Hepatocyte (in vitro differentiated cells): ENCODE measurements at places on chromosomes 6 and 20. TPM values are rescaled to one million over a fixed set of nuclear protein-coding genes. Genes with fewer than 3 reads are reported as not detected.
A peak's percentile ranks its signal among the peaks of the same experiment; 100 is the strongest.

- H3K27ac ChIP-seq, result no peak overlapping the region
- no peak overlapping the region for H3K4me3 ChIP-seq
- no peaks in the 10 kb centered on the region for H3K4me1 ChIP-seq
- H3K27me3 ChIP-seq, result no peaks in the 10 kb centered on the region
These were observed 58.4 kb downstream of the GJA10 start for GRCh38 chr6:89952686-89953085.

GRCh38 chr6:113168057-113168456 lies 689.1 kb upstream of the MARCKS start:
- no peak overlapping the region for H3K4me3 ChIP-seq
- H3K4me1 ChIP-seq, result no peaks in the 10 kb centered on the region
- H3K27ac ChIP-seq, result no peak overlapping the region
- no peak for DNase-seq

GRCh38 chr6:15375638-15376290 lies 129.9 kb downstream of the JARID2 start:
- no peak overlapping the region for H3K27ac ChIP-seq
- no peak overlapping the region for H3K4me3 ChIP-seq
- no peaks in the 10 kb centered on the region for H3K27me3 ChIP-seq
- no peaks in the 10 kb centered on the region for H3K36me3 ChIP-seq
- H3K4me1 ChIP-seq, result no peaks in the 10 kb centered on the region
- no peak for DNase-seq

- H3K4me1 ChIP-seq, result peaks cover 11% of the 10 kb centered on the region
- no peaks in the 10 kb centered on the region for H3K27me3 ChIP-seq
- H3K4me3 ChIP-seq, result no peak overlapping the region
- peak overlapping the region; percentile 67 for H3K27ac ChIP-seq
- no peaks in the 10 kb centered on the region for H3K36me3 ChIP-seq
- no peak for DNase-seq
These were observed 104.4 kb downstream of the TOX2 start for GRCh38 chr20:44018942-44019637.

GRCh38 chr6:55049866-55050265 lies 124.4 kb upstream of the HCRTR2 start:
- H3K4me1 ChIP-seq, result no peaks in the 10 kb centered on the region
- H3K27me3 ChIP-seq, result no peaks in the 10 kb centered on the region
- no peak overlapping the region for H3K4me3 ChIP-seq
- no peaks in the 10 kb centered on the region for H3K36me3 ChIP-seq

DNA sequence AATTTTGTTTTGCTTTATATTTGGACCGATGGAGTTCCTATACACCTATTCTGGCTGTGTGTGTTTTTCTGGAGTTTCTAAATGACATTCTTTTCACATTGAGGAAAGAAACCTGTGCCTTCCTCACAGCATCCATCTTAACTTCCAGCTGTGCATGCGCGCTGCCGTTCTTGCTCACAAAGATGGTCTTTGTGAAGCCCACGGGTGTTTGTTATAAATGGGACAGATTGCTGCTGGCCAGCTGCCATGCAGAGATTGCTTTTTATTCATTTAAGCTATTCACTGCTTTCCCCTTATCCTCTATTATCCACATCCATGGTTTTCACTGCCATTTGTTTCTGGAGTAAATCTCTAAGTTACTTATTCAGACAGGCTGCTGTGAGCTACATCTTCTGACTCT lies 54.2 kb downstream of the SYNDIG1 start:
- no peaks in the 10 kb centered on the region for H3K36me3 ChIP-seq
- no peaks in the 10 kb centered on the region for H3K4me1 ChIP-seq
- no peak for DNase-seq
- no peak overlapping the region for H3K27ac ChIP-seq
- no peak overlapping the region for H3K4me3 ChIP-seq

DNA sequence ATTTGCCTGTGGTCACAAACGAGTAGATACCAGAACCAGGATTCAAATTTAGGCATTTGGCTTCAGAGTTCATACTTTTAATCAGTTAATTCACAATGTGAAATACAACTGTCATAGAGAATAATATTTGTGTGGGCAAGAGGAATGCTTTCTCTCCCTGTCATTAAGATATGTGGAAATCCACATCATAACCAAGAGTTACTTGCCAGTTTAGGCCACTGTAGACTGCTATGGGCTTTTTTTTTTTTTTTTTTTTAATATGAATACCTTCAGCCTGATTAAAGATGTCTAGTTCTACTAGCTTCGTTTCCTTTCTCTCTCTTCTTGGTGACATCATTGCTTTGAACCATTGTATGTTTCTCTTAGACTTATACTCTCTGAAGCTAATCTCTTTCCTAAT lies 244.9 kb downstream of the ZFAND3 start:
- no peaks in the 10 kb centered on the region for H3K36me3 ChIP-seq
- H3K4me3 ChIP-seq, result no peak overlapping the region
- DNase-seq, result no peak
- no peaks in the 10 kb centered on the region for H3K27me3 ChIP-seq
- no peaks in the 10 kb centered on the region for H3K4me1 ChIP-seq

- H3K4me3 ChIP-seq, result no peak overlapping the region
- DNase-seq, result no peak
- H3K27ac ChIP-seq, result no peak overlapping the region
- H3K36me3 ChIP-seq, result no peaks in the 10 kb centered on the region
- H3K4me1 ChIP-seq, result peaks cover 4% of the 10 kb centered on the region
These were observed 3.6 kb upstream of the DSN1 start for GRCh38 chr20:36777167-36777566.

GRCh38 chr6:91155129-91155785 lies 568.4 kb upstream of the MAP3K7 start:
- no peaks in the 10 kb centered on the region for H3K27me3 ChIP-seq
- H3K27ac ChIP-seq, result no peak overlapping the region
- H3K36me3 ChIP-seq, result no peaks in the 10 kb centered on the region

GRCh38 chr6:111673937-111674336 lies 68.3 kb upstream of the TRAF3IP2 start:
- no peak overlapping the region for H3K4me3 ChIP-seq
- no peak for DNase-seq
- H3K4me1 ChIP-seq, result peaks cover 21% of the 10 kb centered on the region

DNA sequence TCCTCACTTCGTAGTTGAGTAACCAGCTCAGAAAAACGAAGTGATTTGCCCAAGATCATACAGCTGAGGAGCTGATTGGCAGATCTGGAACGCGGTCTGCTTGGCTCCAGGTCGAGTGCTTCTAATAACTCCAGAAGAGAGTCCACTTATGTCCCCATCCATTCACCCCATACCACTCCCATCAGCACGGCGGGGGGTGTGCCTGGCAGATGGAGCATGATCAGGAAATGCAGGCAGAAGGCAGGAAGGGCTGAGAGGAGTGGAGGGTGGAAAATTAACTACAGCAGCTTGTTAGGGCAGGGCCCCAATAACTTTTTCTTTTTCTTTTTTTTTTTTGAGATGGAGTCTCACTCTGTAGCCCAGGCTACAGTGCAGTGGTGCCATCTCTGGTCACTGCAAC lies 15.0 kb downstream of the FITM2 start:
- H3K4me1 ChIP-seq, result no peaks in the 10 kb centered on the region
- H3K36me3 ChIP-seq, result no peaks in the 10 kb centered on the region
- H3K27me3 ChIP-seq, result no peaks in the 10 kb centered on the region
- no peak overlapping the region for H3K27ac ChIP-seq
- no peak overlapping the region for H3K4me3 ChIP-seq
- DNase-seq, result no peak

DNA sequence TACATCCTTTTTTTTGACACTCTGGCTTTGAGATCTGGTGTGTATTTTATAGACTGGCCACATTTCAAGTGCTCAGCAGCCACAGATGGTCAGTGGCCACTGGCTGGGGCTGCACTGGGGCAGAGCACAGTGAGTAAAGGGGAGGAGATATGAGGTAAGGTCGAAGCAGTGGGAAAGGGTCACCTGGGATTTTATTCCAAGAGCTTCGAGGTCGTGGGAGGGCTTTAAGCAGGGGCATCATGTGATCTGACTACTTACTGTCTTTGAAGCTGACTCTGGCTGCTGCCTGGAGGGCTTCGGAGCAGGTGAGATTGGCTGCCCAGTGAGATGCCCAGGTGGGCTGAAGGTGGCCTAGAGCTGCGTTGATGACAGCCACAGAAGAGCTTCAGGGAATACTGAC lies 6.7 kb downstream of the C20orf203 start:
- peaks cover 11% of the 10 kb centered on the region for H3K4me1 ChIP-seq
- H3K36me3 ChIP-seq, result no peaks in the 10 kb centered on the region
- no peaks in the 10 kb centered on the region for H3K27me3 ChIP-seq
- DNase-seq, result no peak

- no peaks in the 10 kb centered on the region for H3K27me3 ChIP-seq
- H3K27ac ChIP-seq, result no peak overlapping the region
- no peak for DNase-seq
- H3K4me3 ChIP-seq, result no peak overlapping the region
These were observed 677.5 kb downstream of the HDGFL1 start for GRCh38 chr6:23246896-23247295.

- no peaks in the 10 kb centered on the region for H3K27me3 ChIP-seq
- peak; percentile 20 for DNase-seq
- H3K27ac ChIP-seq, result no peak overlapping the region
- H3K36me3 ChIP-seq, result peaks cover 4% of the 10 kb centered on the region
- H3K4me3 ChIP-seq, result no peak overlapping the region
These were observed 122.5 kb downstream of the RNGTT start for GRCh38 chr6:88840796-88841539.

DNA sequence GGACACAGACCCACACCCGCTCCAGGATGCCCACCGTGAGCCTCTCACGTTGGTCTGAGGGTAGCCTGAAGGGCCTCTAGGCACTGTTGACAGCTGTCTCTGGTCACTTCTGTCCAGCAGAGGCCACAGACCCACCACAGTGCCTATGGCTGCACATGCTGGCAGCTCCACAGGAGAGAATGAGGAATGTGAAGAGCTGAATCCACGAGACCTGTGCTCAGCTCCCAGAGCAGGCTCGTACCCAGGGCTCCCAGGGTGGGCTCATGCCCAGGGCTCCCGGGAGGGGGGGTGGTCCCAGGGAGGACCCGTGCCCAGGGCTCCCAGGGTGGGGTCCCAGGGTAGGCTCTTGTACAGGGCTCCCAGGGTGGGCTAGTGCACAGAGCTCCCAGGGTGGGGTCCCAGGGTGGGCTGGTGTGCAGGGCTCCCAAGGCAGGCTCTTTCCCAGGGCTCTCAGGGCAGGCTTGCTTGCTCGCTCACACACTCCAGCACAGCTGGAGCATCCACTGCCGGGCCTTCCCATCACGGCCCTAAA lies 201.0 kb downstream of the SYNDIG1 start:
- no peak overlapping the region for H3K4me3 ChIP-seq
- no peaks in the 10 kb centered on the region for H3K36me3 ChIP-seq
- no peak for DNase-seq
- no peaks in the 10 kb centered on the region for H3K4me1 ChIP-seq

- DNase-seq, result no peak
- H3K36me3 ChIP-seq, result no peaks in the 10 kb centered on the region
- H3K4me3 ChIP-seq, result no peak overlapping the region
- no peaks in the 10 kb centered on the region for H3K27me3 ChIP-seq
- no peak overlapping the region for H3K27ac ChIP-seq
These were observed 474.6 kb downstream of the COL12A1 start for GRCh38 chr6:74731204-74731603.

GRCh38 chr6:10626154-10626741 lies 68.2 kb downstream of the C6orf52 start:
- no peaks in the 10 kb centered on the region for H3K27me3 ChIP-seq
- H3K27ac ChIP-seq, result no peak overlapping the region
- no peaks in the 10 kb centered on the region for H3K4me1 ChIP-seq
- H3K4me3 ChIP-seq, result no peak overlapping the region
- H3K36me3 ChIP-seq, result no peaks in the 10 kb centered on the region

DNA sequence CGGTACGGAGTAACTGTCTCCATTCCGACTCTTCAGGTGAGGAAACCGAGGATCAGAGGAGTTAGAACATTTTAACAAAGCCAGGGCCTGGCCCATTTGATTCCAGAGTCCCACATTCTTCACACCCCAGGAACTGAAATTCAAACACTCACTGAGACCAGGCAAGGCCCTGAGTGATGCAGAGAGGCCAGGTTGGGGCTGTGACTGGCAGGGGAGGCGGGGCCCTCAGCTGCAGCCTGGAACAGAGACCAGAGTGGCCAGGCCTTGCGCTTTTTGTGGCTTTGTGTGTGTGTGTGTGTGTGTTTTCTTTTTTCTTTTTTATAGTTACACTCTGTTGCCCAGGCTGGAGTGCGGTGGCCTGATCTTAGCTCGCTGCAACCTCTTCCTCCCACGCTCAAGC lies 57.2 kb downstream of the BCAS4 start:
- H3K4me1 ChIP-seq, result peaks cover 17% of the 10 kb centered on the region
- no peaks in the 10 kb centered on the region for H3K27me3 ChIP-seq
- no peak overlapping the region for H3K4me3 ChIP-seq
- no peak for DNase-seq

GRCh38 chr6:77686931-77687330 lies 34.1 kb downstream of the MEI4 start:
- no peak for DNase-seq
- no peak overlapping the region for H3K4me3 ChIP-seq
- H3K4me1 ChIP-seq, result no peaks in the 10 kb centered on the region
- no peaks in the 10 kb centered on the region for H3K36me3 ChIP-seq
- no peaks in the 10 kb centered on the region for H3K27me3 ChIP-seq
- H3K27ac ChIP-seq, result no peak overlapping the region

- H3K4me1 ChIP-seq, result no peaks in the 10 kb centered on the region
- peak; percentile 78 for DNase-seq
- peaks cover 6% of the 10 kb centered on the region for H3K36me3 ChIP-seq
- H3K27ac ChIP-seq, result no peak overlapping the region
- H3K27me3 ChIP-seq, result no peaks in the 10 kb centered on the region
These were observed 31.0 kb downstream of the GLO1 start for GRCh38 chr6:38671885-38672467.

DNA sequence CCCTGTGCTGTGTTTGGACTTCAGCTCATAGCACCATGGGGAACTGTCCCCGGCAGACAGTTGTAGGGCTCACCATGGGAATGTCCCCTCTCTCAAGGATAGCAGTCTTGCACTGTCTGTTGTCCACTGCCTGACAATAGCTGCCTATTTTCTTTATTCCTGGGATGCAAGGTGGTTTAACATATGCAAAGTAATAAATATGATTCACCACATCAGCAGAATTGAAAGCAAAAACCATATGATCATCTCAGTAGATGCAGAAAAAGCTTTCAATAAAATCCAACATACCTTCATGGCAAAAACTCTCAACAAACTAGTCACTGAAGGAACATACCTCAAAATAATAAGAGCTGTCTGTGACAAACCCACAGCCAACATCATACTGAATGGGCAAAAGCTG lies 13.5 kb upstream of the LRP11 start:
- H3K27ac ChIP-seq, result no peak overlapping the region
- no peaks in the 10 kb centered on the region for H3K36me3 ChIP-seq
- no peaks in the 10 kb centered on the region for H3K27me3 ChIP-seq
- H3K4me1 ChIP-seq, result no peaks in the 10 kb centered on the region
- no peak overlapping the region for H3K4me3 ChIP-seq
- DNase-seq, result no peak

DNA sequence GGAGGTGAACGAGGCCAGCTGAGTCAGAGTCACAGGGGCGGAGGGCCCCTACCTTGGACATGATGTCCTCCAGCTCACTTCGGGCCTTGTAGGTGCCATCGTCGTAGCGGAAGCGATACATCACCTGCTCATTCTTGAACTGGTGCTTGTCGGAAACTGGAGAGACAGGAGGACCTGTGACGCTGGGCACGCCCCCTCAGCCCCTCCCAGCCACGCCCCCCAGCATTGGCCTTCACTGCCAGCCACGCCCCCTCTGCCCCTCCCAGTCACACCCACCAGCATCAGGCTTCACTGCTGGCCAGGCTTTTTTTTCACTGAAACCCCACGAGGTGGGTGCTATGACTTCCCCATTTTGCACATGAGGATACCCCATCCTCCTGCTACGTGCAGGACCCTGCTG lies 148.2 kb downstream of the PREX1 start:
- H3K27me3 ChIP-seq, result no peaks in the 10 kb centered on the region
- H3K4me1 ChIP-seq, result peaks cover 22% of the 10 kb centered on the region
- no peaks in the 10 kb centered on the region for H3K36me3 ChIP-seq
- no peak overlapping the region for H3K27ac ChIP-seq
- peak; percentile 46 for DNase-seq

The BPIFB3 gene
- polyA plus RNA-seq, result not detected in 2 replicates

The PLCB4 gene
- 6.4 and 12.0 TPM in 2 replicates for polyA plus RNA-seq

The TRAPPC3L gene
- polyA plus RNA-seq, result 1.2 TPM in 1 of 2 replicates, not detected in the other

The FAM209A gene
- 0.89 TPM in 1 of 2 replicates, not detected in the other for polyA plus RNA-seq

The ENPP3 gene
- polyA plus RNA-seq, result 0.98 TPM in 1 of 2 replicates, not detected in the other
